Right ventricle myocardium superior (tissue), 1 donor: ENCODE measurements at places on chromosomes 2 and 18.

GRCh38 chr2:136236019-136236418 lies 118.1 kb upstream of the CXCR4 start:
- no peak for DNase-seq

DNA sequence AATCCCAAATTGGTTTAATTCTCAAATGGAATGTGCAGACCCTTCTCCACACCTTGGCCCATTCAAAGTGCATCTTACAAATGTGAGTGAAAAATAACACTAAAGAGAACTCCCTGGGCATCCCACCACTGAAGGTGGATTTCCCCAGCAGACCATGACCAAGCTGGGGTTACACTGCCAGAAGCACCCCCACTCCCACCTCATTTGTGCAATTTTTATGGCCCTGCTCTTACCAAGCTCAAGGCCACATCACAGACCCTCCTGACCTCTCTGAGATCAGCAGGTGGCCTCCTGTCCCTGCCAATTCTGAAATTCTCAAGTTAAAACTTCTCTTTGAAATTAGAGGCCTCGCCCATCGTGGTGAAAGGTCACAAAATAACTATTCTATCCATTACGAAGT lies 21.6 kb downstream of the SIGLEC15 start:
- no peak for DNase-seq

DNA sequence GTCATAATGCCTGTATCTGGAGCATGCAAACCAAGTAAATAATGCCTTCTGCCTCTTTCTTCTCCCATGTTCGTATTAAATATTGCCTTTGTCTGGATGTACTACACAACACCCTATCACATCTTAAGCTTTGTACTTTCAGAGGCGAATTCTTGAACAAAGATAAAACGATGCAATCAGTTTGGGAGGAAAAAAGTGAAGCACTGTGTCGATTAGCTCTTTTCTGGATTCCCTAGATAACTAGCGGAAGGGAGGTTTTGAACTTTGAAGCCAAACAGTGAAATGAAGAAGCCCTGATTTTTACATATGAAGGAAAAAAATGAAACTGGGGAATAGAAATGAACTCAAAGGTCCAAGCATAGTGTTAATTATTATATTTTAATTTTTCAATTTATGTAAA lies 44.7 kb downstream of the CAVIN2 start:
- no peak for DNase-seq

- DNase-seq, result no peak
Measured at GRCh38 chr2:143645921-143646645, 516.9 kb downstream of the ARHGAP15 start.

- DNase-seq, result no peak
Measured at GRCh38 chr2:99444222-99444621, 45.6 kb downstream of the REV1 start.

GRCh38 chr2:26658691-26659346 lies 17.7 kb upstream of the CIB4 start:
- DNase-seq, result no peak

- no peak for DNase-seq
Measured at GRCh38 chr2:31334311-31335026, 80.1 kb downstream of the XDH start.

DNA sequence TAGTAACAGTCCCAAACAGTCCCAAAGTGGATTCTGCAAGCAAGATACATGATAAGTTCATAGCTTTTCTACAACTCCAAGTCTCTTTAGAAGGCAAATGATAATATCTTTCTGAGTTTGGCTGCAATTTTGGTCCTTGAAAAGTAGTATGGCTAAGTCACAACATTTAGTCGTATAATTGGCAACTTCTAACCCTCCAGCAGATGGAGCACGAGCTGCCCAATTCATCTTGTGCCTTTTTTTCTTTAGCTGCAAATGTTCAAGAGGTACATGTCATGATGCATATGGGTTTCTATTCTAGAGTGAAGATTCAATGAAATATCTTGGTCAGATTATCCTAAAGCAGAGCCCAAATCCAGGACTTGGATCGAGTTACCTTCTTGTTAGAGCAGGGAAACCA lies 127.0 kb upstream of the KLHL14 start:
- no peak for DNase-seq

DNA sequence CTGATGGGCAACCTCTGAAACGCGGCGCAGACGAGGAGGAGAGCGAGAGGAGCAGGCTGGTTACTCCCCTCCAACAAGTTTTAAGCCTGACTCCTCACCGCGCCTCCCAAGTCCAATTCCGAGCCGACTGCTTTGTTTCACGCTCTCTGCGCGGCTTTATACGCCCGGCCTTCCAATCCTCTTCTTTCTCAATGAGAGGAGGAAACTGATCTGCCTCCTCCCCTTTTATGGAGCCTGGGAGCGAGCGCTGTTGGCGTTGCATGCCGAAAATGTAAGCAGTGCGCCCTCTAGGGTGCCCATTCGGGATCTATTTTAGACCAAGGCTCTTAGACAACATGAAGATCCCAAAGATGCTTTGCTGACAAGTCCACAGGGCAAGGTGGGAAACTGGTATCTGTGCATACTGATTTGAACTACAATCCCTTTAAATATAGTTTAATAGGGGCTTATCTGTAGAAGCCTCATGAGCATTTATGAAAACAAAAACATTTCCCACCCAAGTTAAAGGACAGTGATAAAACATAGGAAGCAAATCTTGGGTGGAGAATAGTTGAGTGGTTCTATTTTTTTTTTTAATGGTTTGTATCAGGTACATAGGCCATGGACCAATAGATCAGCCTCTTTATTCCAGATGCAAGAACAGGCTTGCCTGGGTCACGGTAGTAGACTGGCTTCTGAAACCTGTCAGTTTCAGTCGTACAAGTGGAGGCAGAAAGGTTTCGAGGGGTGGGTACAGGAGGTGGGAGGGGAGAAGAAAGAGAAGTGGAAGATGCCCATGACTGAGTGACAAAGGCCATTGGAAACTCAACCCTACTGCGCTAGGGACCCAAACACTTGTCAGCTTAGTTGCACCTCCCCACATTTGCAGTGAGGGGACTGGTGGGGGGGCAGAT lies at the start of gene RND3:
Gene RND3 (minus strand): TSS at position 131 of the 893 bp plus-strand sequence. CDS start 250 bp downstream, outside the sequence.
- DNase-seq, result peak; percentile 96

DNA sequence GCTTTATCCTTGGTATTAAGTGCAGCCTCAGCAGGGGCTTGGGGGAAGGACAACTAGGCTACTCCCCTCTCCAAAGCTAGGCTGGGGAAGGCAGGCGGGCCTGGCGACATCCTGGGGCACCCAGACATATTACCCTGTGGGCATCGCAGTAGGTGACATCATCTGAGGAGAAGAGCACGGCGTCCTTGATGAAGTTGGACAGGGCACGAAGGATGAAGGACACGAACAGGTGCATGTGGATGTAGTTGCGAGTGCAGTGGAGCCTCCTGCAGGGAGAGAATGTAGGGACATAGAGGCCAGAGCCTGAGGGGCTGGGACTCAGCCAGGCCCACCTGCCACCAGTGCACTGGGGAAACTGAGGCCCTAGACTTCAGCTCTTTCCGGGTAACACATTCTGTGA lies 32.3 kb downstream of the TMEM37 start:
- no peak for DNase-seq

- DNase-seq, result no peak
Measured at GRCh38 chr2:65364986-65365733, 67.2 kb downstream of the SPRED2 start.
